ENCODE measurements at places on chromosomes 12 and 14.

DNA sequence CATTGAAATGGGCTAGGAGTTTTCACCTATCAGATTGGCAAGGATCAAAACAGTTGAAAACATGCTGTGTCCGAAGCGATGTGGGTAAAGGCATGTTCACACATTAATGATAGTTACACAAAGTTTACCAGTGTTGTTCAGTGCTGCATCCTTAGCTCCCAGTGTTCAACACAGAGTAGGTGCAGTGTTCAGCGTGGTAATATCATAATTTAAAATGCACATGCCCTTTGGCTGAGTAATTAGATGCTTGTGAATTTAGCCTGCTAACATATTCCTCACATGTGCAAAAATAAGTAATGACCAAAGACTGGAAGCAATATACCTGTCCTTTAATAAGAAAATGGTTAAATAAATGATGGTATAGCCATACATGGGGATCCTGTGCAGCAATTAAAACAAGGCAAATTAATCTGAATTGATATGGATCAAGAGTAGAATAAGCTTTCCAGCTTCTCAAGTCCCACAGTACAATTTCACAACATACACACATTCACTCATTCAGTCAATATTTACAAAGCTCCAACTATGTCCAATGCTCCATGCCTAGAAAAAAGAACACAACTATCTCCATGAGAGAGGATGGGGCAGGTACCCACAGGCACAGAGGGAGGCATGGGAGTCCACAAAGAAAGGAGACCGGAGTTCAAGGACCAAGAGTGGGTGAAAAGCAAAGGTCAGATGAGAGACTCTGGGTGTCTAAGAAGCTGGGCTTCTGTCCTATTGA, 12.8 kb downstream of the TMCC3 start:
- no peak for DNase-seq

- no peak for DNase-seq
Observed at GRCh38 chr14:93271111-93271510, 61.7 kb downstream of the BTBD7 start.

- no peak for DNase-seq
Observed at GRCh38 chr12:41336041-41336549, 148.0 kb downstream of the PDZRN4 start.

DNA sequence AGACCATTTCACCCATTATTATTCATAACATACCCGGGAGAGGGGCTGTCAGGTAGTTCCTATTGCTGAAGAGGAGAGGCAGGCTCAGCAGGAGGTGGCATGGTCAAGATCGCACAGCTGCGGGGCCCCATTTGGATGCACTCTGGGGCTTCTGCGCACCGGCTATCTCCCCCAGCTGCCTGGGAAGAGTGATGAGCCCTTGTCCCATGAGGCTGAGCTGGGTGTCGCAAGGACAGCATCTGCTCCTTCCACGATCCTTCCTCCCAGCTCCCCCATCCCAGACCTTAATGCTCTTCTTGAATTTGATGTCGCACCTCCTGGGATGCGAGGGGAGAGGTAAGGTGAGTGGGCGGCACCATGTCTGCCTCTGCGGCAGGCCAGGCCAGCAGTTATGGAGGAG, 62.6 kb downstream of the SLC24A4 start:
- DNase-seq = no peak

DNA sequence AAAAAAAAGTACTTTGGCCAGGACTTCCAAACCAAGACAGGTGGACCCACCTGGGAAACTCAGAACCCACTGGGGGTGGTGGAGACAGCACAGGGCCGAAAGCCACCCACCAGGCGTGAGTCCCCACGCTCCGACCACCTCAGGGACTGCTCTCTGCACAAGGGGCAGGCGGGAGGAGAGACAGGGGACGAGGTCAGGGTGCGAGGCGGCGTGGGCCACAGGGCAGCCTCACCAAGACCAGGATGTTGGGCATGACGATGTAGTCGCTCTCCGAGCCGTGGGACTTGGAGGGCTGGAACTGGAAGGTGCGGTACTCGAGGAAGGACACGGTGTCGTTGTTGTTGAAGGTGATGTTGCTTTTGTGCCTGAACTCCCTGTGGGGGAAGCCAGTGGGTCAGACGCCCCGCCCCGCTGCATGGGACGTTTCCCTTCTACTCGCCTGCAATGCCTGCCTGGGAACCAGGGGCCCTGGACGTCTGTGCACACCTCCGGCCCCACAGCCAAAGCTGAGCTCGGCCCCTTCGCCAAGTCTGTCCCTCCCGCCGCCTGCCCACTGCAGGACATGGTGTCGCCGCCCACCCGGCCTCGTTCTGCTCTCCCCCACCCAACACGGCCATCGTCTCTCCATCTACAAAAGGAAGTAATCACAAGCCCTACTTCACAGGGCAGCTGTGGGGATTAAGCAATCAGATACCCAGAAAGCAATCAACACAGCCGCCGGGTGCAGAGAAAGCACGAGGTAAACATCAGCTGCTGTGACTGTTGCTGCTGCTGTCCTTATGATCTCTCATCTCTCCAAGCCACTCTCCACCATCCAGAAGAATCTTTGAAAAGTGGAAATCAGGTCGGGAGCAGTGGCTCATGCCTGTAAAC, 48.7 kb downstream of the SCARB1 start:
- DNase-seq = no peak

DNA sequence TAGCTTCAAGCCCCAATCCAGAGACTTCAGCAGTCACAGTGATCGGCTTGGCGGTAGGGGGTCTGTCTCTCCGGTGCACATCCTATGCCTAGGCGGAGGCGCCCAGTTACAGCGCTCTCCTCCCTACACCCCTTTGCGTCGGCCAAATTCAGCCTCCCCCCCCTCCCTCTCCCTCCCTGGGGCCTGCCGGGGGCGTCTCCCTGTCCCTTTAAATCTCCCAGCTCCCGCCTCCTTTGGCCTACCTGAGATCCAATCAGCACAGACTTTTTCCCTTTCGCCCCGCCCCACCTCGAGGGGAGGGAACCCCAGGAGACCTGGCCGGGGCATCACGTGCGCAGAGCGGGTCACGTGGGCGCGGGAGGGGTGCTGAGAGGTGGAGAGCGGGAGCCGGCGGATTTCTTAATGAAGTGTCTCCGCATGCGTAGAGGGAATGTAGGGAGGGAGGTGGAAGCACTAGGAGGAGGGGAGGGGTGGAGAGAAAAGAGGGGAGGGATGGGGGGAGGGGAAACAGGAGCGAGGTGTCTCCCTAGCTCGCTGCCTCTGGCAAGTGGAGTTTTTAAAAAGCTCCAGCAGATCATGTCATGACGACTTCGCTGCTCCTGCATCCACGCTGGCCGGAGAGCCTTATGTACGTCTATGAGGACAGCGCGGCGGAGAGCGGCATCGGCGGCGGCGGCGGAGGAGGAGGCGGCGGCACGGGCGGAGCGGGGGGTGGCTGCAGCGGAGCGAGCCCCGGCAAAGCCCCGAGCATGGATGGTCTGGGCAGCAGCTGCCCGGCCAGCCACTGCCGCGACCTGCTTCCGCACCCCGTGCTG, at the start of gene HOXC13:
HOXC13 (plus strand) TSS at position 506 of the 815 bp plus-strand sequence; CDS start at position 582, 76 bp downstream.
- DNase-seq = no peak

DNA sequence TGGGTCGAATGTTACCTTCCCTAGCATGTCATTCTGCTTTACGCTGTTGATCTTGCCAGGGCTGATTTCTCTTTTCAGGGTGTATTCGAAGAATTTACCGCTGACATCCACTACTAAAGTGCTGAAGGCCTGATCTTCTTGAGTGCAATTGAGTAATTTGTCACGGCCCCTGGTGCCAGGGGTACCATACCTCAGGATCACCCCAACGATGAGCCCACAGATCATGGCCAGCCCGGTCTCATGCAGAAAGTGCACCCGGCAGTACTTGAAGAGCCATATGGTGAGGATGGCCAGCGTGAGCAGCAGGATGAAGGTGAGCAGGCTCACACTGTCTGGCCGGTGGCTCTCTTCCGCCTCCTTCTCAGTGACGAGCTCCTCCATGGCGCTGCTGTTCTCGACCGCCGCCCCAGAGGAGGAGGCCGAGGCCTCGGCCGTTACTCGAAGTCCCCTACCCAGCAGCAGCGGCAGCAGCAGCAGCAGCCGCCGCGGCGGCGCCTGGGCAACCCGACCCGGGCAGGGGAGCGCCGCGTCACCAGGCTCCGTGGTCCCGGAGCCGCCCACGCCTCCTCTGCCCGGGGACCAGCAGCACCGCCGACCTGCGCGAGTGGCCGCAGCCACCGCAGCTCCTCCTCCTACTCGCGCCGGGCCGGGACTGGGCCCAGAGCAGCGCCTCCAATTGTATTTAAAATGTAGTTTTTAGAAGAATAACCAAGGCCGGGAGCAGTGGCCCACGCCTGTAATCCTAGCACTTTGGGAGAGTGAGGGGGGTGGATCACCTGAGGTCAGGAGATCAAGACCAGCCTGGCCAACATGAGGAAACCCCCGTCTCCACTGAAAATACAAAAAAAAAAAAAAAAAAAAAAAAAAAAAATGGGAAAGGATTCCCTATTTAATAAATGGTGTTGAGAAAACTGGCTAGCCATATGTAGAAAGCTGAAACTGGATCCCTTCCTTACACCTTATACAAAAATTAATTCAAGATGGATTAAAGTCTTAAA, 58.5 kb upstream of the TMPO start:
- DNase-seq = no peak

GRCh38 chr12:123120452-123121166, 30.3 kb downstream of the PITPNM2 start:
- DNase-seq = no peak

- no peak for DNase-seq
Observed at GRCh38 chr12:14768823-14769405, 34.4 kb downstream of the WBP11 start.

GRCh38 chr14:36226164-36226563, 49.6 kb upstream of the PTCSC3 start:
- no peak for DNase-seq

GRCh38 chr12:52581481-52581880, 7.8 kb upstream of the KRT74 start:
- DNase-seq = peak; percentile 61

DNA sequence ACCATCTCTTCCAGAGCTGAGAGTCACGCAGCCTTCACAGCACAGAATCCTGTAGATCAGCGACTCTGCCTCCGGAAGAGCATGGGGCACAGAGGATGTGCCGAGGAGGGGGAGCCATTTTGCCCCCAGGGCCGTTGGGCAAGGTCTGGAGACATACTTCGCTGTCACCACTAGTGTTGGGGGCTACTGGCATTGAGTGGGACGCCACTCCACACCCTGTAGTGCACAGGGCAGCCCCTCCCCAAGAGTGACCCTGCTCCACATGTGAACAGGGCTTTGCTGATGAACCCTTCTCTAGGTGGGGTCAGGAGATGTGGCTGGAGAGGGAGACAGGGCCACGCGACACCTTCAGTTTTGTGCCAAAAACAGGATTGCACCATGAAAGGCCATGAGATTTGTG, 6.0 kb downstream of the GLT1D1 start:
- no peak for DNase-seq

- no peak for DNase-seq
Observed at GRCh38 chr12:27340971-27341370, 8.3 kb downstream of the BMAL2 start.
